ENCODE measurements at places on chromosomes 3 and 15.

GRCh38 chr3:126057501-126057819 lies 26.5 kb downstream of the SLC41A3 start:
- no peak for DNase-seq

DNA sequence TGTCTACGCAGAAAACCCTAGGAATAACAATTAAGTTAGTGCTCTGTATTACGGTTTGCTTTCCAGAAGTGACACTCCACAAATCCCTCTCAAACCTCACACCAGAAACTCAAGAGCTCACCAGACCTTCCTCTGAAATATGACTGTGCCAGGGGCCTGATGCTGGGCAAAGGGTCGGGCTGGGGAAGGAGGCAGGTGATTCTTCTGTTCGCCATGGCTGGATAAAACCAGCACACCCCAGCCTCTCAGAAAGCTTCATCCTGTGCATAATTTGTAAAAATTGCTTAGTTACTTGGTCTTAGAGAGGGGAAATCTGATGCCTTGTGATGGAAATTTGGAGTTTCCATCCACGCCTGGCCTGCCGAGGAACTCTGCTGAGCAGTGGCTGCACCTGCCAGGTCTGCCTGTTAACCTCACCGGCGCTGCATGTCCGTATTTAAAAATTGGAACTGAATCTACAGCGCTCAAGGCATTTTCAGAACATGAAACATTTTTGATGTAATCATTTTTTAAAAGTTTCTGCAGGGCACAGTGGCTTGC lies 22.7 kb upstream of the ATP1B3 start:
- DNase-seq: no peak

GRCh38 chr15:94856267-94856854 lies 625.0 kb downstream of the MCTP2 start:
- DNase-seq: no peak

DNA sequence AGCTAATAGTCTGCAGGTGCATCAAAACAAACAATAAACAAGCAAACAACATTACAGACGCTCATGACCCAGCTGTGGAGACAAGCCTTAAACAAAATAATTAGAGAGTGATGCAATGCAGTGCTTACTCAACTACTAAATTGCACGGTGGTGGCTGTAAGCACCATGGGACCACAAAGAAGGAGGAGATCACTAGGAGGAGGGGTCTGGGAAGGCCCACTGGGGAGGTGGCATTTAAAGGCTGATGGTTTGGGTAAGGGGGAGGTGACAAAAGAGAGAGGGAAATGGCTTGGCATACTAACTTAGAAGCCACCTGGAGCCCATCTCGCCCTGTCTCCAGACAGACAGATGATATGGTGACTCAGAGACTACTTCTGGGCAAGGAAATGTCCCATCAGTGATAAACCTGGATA lies 516.7 kb downstream of the FOXP1 start:
- no peak for DNase-seq

DNA sequence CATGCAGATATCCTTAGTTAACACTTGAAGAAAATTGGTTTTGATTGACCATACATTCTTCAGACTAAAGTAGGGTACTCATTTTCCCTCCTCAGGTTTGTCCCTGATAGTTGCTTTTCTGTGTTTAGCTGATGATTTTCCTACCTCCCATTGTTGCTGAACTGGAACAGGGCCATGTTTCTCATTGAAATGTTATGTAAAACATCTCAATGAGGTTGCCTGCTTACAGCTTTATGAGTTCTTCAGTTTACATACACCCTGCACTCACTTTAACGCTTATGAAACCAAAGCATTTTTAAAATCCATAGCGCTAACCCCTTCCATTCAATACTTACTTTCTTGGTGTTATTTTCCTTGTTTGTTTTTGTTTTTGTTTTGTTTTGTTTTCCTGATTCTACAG lies 61.9 kb downstream of the HMG20A start:
- DNase-seq: no peak

- DNase-seq: no peak
These were observed 183.5 kb downstream of the TJP1 start for GRCh38 chr15:29638781-29639180.

DNA sequence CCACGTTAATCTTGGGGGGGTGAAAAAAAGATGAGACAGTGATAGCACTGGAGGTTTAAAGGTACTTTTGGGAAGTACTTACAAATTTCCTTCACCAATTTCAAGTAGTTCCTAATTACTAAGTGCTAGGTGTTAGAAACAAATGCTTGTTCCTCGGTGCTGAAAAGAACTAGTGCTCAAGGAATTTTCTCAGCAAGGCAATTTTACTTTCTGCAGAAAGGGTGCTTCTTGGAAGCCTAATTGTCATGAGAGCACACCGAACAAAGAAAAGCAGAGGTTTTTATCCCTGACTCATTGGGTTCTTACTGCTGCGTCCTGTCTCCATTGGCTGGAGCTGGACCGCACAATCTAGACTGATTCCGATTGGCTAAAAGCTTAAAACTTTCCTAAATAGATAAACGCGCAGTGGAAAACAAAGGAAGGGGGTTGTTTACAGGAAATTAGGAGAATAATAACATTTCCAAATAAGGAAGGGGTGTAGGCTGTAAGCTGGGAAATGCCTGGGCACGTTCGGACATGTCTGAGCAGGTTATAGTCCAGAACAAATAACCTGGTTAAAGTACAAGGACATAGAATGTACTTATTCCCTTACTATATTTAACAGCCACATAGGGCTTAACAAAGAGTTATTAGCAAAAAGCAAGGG lies 49.6 kb downstream of the CHD2 start:
- DNase-seq: no peak

- DNase-seq: no peak
These were observed 97.7 kb upstream of the SAMMSON start for GRCh38 chr3:69901802-69902201.

DNA sequence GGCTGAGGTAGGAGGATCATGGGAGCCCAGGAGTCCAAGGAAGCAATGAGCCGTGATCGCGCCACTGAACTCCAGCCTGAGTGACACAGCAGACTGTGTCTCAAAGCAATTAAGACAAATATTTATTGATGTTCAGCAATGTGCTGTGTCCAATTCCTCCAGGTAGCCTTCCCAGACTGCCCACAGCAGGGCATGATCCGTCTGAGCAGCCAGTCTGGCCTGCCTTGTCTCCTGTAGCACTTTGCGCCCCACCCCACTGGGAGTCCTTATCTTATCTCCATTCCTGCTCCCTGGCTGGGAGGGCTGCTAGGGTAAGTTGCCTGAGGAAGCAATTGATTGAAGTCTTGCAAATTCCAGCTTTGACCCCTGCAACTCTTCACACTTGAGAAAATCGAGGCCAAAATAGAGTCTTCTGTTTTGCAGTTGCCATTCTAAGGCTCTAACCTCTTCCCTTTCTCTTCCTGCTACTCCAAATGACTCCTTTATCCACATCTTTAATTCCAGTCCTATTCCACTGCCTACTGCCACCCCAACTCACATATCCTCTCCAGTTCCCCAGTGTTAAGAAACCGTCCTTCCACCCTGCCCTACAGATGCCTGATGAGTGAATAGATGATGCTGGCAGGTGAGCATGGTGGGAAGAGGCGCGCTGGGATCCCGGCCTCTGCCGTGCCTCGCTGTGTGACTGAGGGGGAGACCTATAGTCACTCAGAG lies 26.9 kb upstream of the LCTL start:
- no peak for DNase-seq

DNA sequence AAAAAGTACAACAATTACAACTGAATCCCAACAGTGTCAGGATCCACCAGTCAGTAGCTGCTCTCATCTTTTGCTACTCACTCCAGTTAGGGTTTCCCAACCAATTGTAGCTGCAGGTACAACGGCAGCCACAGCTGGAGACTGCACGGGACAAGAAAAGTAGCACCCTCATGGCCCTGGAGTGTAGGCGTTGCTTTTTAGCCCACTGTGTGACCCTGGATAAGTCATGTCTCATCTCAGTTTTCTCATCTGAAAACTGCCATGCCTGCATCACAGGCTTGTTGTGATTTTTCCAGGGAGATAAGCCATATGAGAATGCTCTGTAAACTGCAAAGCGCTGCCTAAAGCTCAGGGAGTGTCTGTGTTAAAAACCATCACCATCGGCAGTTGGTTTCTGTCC lies 535.6 kb upstream of the IL12A start:
- no peak for DNase-seq
